ENCODE measurements at places on chromosomes 11 and 22.

- no peak for DNase-seq
These were observed 94.4 kb downstream of the PHF21B start for GRCh38 chr22:44915441-44915840.

DNA sequence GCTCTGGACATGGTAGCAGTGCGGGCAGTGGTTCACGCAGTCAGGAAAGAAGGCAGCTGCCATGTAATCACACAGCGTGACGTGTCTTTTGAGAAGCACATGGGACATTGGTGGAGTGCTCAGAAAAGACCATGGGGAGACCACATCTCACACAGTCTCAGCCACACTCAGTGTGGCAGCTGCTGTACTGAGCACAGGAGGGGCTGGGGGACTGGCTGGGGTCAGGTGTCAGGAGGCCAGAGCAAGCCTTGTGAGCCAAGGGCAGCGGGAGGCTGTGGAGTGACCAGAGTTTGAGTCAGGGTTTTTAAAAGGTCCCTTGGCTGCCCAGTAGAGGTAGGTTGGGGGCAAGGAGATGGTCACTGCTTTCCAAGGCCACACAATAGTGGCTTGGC is 18.5 kb downstream of the CLDN5 start:
- no peak for DNase-seq

GRCh38 chr11:63897459-63898146 is 19.4 kb downstream of the RCOR2 start:
- no peak for DNase-seq

DNA sequence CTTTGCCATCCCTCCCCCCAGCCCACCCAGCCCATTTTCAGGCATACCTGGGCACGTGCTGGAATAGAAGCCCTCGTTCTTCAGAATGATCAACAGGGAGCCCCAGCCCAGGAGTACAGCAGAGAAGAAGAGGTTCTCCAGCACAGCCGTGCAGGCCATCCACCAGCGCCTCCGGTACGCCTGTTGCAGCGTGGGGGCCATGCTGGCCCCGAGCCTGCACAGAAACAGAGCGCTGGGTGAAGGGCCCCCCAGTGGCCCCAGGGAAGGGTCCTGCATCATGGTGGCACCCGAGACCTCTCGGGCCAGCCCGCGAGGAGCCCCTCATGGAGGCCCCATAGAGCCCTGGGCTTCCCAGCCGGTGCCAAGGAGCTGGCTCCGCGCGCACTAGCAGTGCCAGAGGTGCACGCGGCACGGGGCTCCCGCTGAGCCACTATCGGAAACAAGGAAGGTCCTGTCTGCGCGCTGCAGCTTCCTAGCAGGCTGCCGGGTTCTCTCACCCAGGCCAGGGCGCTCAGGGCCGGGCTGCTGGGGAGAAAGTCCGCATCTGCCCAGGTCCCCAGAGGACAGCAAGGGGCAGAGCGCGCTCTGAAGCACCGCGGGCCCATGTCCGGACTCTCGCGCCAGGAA is 1.5 kb downstream of the SLC43A1 start:
- peak; percentile 42 for DNase-seq

Data from left ventricle myocardium inferior (tissue), 1 donor.